ENCODE measurements at places on chromosomes 13 and 19.

GRCh38 chr13:74732736-74733385 lies 598.7 kb upstream of the KLF12 start:
- DNase-seq, result no peak

DNA sequence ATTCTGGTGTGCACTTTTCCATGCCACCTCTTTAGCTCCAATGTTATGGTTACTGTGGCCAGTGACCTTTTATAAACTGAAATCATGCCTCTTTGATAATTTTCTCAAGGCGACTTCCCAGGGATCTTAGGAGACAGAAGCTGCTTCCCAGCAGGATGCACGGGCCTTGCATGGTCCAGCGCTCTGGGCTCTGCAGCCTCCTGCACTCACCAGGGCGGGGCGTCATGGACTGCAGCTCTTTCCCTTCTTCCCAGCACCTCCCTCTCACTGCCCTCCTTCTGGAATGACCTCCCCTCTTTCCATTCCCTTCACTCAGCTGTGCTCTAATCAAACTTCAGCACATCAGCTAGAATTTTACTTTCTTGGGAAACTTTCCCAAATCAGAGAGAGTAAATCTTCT lies 318.3 kb downstream of the IRS2 start:
- DNase-seq, result no peak

DNA sequence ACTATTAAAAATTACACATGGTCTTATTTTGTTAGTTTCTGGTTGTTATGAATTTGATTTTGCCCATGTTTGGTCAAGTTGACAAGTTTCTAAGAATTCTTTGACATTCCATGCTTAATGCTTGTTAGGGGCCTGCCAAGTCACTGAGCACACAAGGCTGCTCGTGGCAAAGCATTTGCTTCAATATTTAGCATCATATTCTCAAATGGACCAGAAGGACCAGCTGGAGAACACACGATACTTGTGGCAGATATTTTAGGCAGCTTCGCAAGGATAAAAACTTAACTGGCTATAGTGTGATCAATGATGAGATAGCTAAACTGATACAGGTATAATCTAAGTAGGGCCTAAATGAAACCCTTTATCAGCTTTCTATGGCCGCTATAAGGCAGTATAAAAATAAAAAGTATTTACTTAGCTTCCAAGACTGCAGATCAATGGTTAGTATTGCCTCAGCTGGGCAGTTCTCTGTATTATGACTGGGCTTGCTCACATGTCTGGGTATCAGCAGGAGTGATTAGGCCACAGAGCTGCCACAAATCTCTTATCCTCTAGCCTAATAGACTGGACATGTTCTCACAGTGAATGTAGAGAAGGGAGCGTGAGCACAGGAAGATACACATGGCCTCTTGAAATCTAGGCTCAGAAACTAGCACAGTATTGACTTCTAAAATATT lies 155.9 kb upstream of the SPRY2 start:
- no peak for DNase-seq

GRCh38 chr13:26881154-26881553 lies 120.6 kb upstream of the GPR12 start:
- no peak for DNase-seq

- no peak for DNase-seq
Measured at GRCh38 chr13:94825507-94825906, 113.2 kb upstream of the SOX21 start.

- DNase-seq, result no peak
Measured at GRCh38 chr19:54928299-54928698, 19.0 kb downstream of the NLRP7 start.

DNA sequence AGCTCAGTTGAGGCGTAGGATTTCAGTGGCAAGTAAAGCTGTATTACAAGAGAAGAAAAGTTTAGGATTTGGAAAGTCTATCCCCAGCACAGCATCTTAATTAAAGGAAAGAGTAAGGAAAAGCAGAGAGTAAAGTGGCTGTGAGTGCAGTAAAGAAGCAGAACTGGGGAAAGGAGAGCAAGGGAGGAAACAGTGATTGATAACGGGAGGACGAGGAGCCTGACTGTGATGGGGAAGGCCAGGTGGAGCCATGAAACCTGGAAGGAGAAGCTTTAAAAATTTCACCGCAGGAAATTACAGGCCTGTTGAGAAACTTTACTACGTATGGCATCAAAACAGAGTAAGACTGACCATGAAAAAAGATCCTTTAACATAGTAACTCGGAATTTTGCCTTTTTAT lies 175.6 kb downstream of the SHISA2 start:
- no peak for DNase-seq

GRCh38 chr19:3459089-3459881 lies 21.0 kb downstream of the SMIM24 start:
- no peak for DNase-seq

GRCh38 chr13:48494874-48495273 lies 38.0 kb downstream of the RCBTB2 start:
- DNase-seq, result no peak

- no peak for DNase-seq
Measured at GRCh38 chr19:50548191-50549058, 19.8 kb downstream of the LRRC4B start.

DNA sequence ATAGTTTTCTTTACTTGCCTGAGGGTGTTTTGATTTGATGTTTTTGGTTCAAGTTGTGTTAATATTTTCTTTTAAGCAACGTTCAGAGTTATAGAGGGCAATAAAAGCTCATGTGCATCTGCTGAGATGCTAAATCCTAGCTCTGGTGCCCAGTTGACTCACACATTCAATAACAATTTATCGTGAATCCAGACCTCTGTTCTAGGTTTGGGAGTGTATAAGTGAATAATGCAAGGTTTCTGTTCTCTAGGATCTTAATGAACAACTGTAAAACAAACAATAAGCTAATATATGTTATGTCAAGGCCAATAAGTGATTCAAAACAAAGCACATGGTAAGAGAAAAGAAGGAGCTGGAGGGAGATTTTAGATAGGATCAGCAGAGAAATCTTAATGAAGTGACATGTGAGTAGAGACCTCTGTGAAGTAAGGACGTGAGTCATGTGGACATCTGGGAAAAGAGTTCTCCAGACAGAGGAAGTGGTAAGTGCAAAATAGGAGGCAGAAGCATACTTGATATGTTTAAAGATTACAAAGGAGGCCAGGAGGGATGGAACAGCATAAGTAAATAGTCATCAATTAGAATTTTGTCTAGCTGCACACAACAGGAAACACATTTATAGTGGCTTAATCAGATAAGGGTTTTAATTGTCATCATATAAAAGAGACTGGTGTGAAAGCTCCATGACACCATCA lies 278.5 kb upstream of the HTR2A start:
- DNase-seq, result no peak

DNA sequence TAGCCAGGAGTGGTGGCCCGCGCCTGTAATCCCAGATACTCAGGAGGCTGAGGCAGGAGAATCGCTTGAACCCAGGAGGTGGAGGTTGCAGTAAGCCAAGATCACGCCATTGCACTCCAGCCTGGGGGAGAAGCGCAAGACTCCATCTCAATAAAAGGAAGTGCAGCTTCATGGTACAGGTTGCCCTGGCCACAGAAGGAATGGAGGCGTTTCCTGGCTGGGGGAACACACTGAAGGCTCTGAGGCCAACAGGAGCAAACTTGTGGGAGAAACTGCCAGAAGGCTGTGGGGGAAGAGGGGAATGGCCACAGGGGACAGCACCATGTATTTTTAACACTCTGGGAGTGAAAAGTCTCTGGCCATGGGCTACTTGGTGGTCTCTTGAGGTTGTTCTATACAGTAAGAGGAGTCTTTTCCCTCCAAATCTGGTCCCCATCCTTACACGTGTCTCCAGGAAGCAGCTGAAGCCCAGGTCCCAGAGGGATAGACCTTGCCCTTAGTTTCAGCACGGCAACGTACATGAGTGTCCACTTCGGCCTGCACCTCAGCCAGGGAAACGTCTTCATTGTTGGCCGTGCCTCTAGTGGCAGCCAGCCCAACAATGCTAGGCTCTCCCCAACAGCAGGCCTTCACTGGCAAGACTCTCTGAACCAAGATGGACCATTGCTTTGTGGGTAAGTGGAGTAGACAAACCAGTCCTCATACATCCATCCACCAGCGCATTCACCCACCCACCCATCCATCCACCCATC lies 7.4 kb downstream of the MICOS13 start:
- no peak for DNase-seq

DNA sequence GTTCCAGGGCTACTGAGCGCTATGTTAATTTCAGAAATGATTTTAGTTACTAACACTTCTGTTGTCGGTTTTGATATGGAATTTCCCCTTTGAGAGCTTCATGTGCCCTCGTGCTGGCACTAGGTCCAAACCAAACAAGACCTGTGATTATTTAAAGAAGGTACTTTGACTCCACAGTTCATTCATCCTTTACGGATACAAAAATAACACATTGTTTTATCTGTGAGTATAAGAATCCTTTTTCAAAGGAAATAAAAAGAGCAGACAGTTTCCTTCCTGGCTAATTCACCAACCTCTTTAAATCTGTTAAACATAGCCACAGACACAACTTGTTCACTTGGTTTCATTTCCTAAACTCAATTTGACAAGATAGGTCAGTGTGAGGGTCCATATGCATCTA lies 141.2 kb downstream of the FLT1 start:
- DNase-seq, result no peak

DNA sequence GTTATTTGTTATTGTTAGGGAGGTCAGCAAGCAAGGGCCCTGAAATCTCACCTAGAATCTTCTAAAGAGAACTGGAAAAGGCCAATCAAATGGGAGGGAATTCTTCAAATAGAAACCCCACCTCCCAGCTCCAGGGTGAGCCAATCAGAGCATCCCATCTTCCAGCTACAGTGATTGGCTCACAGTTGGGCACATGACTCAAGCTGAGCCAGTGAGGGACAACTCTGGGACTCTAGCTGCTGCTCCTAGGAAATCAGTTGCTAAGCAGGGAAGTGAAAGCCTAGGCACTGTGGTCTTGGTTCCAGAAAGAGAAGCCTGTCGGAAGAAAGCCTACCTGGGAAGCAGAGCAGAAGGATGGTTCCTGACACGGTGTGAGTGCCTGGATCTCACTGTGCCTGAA lies 13.4 kb downstream of the TM6SF2 start:
- DNase-seq, result no peak

DNA sequence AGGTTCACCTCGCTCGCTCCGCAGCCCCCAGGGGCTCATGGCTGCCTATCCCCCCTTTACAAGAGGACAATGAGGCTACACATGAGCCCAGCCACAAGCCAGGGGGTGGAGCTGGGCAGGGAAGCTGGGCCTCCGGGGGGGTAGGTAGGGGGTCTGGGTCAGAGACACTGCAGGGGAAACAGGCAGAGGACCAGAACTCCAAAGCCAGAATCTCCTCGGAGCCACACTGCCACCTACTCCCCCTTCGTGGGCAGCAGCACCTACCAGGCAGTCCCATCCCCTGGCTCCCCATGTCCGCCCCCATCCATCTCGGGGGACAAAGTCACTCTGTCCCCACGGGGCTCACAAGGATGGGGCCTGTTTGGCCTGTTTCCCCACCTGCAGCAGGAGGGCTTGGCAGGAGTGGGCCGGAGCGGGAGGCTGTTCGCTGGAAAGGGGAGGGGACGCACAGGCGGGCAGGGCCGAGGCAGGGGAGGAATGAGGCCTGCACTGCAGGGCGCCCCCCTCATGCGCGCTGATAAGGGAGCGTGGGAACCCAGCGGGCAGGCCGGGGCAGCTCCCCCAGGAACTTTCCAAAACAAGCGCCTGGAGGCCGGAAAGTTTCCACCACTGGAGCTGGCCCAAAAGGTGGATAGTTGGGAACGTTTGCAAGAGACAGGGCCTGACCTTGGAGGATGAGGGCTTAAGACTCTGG lies 545 bp upstream of the ISYNA1 start:
- peak; percentile 17 for DNase-seq

GRCh38 chr19:29529646-29530539 lies 4.1 kb downstream of the VSTM2B start:
- DNase-seq, result no peak

DNA sequence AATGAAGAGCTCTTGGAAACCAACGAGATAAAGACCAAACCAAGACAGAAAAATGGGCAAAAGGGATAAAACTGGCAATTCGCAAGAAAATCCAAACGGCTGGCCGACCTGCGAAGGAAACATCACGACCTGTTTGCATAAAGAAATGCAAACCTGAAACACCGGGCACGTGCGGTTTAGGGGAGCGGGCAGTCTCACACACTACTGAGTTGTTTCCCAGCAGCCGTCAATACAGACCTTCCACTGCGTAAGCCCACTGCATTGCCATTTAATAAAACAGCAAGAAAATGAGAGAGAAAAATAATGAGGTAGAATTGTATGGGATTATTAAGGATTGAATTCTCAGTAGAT lies 642 bp upstream of the PEG3 start:
- DNase-seq, result no peak
